Hindlimb muscle (tissue), 1 donor: ENCODE measurements at places on chromosomes 2 and 18.

GRCh38 chr2:79993144-79993543 is 311.4 kb downstream of the LRRTM1 start:
- DNase-seq, result no peak

DNA sequence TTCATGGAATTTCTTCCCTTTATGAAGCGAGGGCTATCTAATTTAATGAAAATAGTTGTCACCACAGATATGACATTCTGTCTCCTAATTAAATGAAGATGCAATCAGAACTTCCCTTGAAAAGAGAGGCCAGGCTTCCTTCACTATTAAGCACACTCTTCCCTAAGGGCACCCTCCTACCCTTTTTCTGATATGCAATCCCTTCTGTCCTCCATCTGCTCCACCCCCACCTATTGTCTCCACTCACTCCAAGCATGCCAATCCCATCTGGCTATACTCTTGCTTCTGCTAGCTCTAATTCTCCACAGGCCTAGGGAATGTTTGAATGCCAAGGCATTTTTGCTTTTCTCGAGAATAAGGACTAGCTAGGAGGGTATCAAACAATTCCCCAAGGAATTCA is 818.4 kb upstream of the FSHR start:
- no peak for DNase-seq

DNA sequence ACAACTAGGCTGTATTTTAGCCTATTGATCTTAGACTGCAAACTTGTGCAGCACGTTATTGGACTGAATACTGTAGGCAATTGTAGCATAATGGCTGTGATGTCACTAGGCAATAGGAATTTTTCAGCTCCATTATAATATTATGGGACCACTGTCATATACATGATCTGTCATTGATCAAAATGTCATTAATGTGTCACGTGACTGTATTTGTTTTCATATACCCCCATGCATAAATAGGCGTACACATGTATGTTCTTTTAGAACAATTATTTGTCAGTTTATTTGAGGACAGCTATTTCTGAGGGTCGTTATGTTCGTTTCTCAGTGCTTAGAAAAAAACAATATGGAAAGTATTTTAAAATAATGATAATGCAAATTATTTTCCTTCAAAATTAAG is 111.9 kb upstream of the CDH2 start:
- DNase-seq, result no peak

DNA sequence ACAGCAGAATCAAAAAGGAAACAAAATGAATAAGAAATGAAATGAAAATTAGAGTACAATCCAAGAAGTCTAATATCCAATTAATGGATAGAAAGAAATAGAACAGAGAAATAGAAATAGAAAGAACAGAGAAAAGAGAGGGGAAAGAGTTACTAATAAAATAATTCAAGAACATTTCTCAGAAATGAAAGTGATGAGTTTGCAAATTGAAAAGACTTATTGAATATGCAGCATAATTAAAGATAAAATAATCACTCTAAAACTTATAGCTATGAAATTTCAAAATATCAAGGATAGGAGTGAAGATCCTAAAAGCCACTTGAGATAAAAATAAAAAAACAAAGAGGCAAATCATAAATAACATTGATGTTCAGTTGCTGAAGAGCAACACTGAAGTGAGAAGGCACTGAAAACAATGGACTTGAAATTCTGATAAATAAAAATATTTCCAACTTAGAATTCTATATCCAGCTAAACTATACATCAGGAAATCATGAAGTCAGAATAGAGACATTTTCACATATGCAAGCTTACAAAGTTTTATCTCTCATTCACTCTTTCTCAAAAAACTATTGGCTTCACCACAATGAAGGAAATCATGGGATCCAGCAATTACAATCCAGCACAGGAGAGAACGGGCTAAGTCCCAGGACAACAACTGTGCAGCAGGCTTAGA is 155.9 kb upstream of the SPATS2L start:
- no peak for DNase-seq
